ENCODE measurements at places on chromosomes 1 and 21.

DNA sequence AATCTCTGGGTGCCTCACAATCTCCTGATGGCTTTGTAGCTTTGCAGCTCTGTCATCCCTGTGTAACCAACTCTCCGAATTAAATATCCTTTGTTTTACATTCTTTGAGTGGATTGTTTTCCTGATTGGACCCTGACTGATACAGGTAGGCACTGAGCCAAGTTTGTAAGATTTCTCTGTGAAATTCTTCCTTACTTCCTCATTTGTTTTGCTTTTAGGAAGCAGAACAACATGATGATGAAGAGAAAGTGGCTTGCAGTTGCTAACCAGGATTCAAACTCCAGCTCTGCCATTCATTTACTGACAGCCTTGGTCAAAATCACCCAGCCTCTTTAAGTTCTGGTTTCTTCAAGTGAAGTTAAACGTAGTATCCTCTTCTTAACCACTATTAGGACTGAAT is 452.3 kb downstream of the OMA1 start:
- DNase-seq: no peak

- no peak for DNase-seq
Measured at GRCh38 chr1:85374160-85374559, 90.8 kb downstream of the DDAH1 start.

DNA sequence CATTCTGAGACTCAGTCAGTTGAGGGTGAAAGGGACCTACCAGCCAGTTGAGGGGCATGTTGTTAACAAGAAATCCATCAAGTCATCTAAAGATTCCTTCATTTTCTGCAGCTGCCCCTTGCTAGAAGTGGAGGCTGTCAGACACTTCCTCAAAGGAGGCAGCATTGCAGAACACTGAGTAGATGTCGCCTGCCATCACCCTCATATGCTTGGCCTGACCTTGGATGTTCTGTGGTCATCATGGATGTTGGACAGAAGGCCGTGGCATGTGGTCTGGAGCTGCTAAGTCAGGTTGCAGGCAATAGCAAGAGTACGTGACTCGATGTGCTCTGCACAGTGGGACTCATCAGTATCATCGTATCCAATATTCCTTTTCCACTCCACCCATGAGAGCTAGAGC is 70.6 kb downstream of the GATAD2B start:
- DNase-seq: no peak

DNA sequence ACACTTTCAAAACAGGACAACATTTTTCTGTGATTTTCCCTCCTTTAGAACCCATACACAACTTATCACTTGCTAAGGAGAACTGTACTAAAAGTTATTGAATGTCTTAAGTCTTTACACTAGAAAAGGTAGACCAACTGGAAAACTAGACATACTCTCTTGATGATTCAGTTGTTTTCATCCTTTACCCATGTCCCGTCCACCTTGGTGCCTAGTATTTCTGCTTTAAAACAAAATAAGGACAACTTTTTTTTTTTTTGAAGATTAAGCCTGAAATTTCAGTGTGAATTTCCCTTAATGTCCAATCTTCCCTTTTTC is 4.5 kb downstream of the CDKN2C start:
- no peak for DNase-seq

- DNase-seq: no peak
Measured at GRCh38 chr1:89261926-89262515, 10.6 kb downstream of the GBP5 start.
